Thyroid gland (tissue), 4 donors: ENCODE measurements at places on chromosomes 7 and 10.

- no peak for DNase-seq
Observed at GRCh38 chr10:75814014-75814413, 382.6 kb downstream of the LRMDA start.

GRCh38 chr10:84798312-84798711, 469.9 kb downstream of the CCSER2 start:
- DNase-seq, result no peak

GRCh38 chr7:153475239-153475638, 577.0 kb upstream of the DPP6 start:
- no peak for DNase-seq

GRCh38 chr7:20795881-20796280, 9.2 kb upstream of the SP8 start:
- no peak for DNase-seq

GRCh38 chr10:62691336-62691735, 113.2 kb upstream of the ADO start:
- no peak for DNase-seq

DNA sequence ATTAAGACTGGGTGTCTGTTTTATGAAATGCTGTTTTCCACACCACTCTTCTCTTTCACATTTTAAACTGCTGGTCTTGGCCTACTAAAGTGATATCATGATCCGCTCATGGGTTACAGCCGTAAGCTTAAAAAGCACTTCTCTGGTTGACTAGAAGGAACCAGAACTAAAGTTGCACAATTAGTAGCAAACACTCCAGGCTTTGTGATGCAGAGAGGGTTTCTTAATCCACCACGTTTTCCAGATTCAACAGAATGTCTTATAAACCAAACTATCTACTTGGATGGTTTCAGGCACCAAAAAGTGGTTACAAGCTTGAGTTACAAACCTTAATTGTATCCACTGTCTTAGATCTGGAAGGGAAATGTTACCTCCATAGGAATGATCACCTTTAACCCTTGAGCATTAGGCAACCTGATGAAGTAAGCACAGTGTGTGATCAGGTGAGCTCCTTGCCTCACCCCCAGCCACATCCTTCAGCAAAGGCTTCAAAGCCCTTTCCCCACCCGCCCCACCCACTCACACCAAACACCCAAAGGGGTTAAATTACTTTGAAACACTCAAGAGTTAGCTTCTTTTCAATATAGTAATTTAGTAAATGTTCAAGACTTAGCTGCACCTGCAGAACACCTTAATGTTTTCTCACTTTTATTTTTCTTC, 3.5 kb downstream of the ELMO1 start:
- DNase-seq, result peak; percentile 31

DNA sequence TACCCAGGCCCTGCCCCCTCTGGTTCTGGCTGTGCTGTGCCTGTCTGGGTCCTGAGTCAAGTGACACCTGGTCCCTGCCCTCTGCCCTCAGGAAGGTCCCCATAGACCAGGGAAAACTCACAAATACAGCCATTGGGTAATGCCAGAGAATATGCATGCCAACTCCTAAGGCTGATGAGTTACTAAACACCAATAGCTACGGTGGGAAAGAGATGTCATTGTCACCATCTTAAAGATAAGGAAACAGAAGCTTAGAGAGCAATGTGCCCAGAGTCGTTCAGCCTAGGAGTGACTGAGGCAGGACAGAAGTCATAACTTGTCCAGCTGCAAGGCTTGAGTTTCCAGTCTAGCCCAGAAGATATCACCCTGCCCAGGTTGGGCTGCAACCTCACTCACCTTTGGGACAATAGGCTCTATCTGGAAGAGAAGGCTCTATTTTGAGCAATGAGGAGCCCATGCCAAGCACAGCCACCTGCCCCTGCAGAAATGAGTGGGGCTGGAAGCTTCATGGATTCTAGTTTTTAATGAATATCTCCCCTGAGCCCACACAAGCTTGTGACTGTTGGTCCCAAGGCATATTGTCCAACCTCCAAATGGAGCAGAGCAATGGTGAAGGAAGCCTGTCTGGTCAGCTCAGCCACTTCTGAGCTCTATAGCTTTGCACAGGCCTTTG, 42.6 kb downstream of the ZNF273 start:
- no peak for DNase-seq

GRCh38 chr10:15630353-15630752, 89.4 kb downstream of the ITGA8 start:
- DNase-seq, result peak; percentile 3

DNA sequence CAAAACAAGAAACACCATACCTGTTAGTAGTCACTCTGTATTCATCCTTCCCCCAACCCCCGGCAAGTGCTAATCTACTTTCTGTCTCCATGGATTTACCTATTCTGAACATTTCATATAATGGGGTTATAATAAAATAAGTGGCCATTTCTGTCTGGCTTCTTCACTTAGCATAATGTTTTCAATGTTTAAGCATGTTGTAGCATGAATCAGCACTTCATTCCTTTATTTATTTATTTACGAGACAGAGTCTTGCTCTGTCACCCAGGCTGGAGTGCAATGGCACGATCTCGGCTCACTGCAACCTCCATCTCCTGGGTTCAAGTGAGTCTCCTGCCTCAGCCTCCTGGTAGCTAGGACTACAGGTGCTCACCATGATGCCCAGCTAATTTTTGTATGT, 69.2 kb downstream of the HIP1 start:
- DNase-seq, result no peak

GRCh38 chr7:29408841-29409243, 154.8 kb upstream of the PRR15 start:
- peak; percentile 44 for DNase-seq

DNA sequence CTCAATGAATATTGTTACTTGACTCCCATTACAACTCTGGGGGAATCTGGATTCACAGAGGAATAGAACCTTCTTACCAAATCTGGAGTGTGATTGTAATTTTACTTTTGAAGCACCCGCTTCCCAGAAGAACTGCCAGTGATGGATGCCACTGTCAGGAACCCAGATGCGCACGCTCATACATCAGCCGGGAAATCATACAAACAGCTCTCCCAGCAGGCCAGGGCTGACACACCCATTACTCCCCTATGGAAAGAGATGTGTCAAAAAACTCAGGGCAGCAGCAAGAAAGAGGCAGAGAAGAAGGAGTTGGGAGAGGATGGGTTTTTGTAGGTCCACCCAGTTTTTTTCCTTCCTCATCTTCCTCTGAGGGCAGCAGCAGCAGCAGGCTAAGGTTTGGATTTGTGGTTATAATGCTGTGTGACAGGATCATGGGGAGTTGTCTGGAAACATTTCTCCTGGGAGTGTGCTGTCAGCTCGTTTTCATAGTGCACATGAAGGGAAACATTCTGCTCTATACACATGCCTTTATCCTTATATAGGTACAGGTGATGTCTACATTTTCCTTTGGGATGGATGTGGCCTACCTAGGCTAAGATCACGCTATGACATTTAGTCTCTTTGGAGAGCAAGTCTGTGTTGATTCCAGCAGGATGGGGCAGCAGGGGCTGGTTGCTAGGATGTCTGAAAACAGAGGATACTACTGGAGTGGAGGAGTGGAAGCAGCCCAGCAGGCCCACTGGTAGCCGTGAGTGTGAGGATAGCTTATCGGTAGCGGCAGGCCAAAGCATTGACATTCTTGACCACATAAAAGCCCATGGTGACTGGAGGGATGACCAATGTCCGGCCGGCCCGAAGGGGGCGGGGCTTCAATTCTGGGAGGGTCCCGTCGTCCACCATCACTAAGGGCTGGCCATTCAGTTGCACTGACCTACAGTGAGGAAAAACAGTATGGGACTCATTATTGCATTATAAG, 12.4 kb upstream of the HPS1 start:
- no peak for DNase-seq

DNA sequence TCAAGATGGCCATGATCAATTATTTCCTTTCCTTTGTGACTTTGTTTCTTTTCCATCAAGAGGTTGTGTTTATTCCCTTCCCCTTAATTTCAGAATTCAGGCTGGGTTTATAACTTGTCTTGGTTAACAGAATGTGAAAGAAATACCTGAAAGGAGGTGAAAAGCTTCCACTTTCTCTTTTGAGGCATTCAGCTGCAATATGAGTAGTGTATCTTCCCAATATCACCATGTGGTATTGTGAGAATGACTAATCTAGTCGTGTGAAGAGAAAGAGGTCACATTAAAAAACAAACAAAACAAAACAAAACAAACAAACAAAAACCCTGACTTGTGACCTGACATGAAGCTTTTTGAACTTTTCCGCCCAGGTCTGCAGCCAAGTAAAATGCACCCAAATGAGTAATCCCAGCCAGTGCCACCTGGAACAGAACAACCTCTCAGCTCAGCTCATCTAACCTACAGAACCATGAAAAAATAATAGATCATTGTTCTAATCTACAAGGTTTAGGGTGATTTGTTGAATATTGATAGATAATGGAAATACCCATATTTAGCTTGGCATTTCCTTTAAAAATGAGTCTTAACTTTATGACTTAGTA, 70.8 kb upstream of the TEX47 start:
- DNase-seq, result no peak

DNA sequence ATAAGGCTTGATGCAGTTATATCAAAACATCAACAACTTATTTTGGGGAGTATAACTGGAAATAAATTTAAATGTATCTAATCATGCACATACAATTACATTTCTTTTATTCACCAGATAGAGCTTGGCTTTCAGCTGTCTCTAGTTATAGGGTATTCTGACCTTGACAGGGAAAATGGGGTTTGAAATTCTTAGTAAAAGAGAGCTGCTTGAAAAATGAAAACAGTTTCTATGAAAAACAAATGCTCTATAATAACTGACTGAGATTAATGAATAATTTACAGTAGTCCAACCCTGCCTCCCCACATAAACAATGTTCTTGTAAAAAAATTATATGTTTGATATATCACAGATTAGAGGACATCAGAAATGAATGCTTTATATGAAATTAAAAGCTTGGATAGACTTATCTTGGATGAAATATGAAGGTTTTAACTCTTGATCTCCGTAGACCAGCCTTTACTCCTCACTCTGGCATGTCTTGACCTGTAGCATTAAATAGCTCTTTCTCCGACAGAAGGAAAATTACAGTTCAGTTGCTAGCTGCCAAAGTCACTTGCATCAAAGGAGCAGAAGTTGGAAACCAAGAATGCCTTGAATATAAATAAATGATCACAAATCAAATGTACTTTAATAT, 32.1 kb downstream of the VWC2 start:
- DNase-seq, result no peak

- no peak for DNase-seq
Observed at GRCh38 chr10:131532291-131532690, 220.8 kb upstream of the TCERG1L start.

DNA sequence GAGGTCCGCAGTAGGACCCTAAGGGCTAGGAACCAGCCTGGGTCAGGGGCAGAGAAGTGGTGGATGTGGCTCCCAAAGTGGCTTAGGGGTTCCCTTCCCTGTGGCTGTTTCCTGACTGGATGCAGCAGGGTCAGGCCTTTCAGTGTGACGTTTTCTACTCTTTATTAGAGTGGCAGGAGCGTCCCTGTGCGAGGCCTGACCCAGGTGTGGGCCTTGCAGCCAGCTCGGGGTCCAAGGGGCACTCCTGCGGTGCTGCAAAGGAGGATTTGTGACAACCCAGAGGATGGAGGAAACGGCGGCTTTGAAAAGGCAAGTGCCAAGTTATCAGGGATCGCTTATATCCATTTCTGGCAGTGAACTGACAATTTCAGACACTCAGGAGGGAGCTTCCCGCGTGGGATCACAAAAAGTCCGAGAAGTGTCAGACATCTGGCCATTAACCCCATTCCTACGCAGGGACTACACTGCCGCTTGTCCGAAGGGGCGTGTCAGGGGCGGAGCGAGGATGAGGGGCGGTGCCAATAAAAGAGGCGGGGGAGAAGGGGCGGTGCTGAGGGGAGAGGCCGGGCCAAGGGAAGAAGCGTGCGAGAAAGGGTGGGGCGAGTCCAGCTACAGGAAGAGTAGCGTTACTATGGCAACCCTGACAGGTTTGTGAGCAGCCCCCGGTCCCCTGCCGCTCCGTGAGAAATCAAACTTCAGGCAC, 98.8 kb upstream of the ZNF722 start:
- DNase-seq, result peak; percentile 79

DNA sequence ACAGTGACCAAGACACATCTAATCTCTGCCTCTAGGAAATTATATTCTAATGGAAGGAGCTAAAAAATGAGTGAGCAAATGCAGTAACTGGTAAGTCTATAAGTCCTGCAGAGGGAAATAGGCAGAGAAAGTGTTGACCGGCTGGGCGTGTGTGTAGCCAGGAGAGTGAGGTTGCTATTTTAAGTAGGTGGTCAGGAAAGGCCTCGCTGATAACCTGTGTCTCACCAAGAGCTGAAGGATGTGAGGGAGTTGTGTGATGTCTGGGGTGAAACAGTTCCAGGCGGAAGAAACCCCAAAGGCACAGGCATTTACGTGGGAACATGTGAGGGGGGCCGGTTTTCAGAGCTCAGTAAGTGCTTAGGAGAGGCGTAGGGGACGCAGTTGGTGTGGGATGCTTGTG, 54.8 kb downstream of the BAMBI start:
- no peak for DNase-seq

DNA sequence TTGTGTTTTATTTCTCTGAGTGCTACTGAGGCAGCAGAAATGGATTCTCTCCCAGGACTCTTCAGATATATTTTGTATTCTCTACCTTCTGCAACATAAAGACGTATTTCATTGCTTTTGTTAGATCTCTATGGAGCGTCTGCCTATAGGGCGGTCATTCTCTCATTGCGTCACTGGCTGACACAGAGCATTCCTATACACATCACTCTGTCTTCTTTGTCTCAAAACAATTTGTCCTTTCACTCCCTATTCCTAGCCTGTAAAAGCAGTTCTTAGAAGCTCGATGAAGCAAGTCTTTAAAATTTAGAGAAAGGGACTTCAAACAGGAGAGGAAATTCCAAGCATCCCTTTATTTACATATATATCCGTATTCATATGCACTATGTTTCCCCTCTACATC, 120.6 kb downstream of the CPED1 start:
- no peak for DNase-seq

- DNase-seq, result peak; percentile 72
Observed at GRCh38 chr7:85186083-85186520, 754 bp downstream of the SEMA3D start.

DNA sequence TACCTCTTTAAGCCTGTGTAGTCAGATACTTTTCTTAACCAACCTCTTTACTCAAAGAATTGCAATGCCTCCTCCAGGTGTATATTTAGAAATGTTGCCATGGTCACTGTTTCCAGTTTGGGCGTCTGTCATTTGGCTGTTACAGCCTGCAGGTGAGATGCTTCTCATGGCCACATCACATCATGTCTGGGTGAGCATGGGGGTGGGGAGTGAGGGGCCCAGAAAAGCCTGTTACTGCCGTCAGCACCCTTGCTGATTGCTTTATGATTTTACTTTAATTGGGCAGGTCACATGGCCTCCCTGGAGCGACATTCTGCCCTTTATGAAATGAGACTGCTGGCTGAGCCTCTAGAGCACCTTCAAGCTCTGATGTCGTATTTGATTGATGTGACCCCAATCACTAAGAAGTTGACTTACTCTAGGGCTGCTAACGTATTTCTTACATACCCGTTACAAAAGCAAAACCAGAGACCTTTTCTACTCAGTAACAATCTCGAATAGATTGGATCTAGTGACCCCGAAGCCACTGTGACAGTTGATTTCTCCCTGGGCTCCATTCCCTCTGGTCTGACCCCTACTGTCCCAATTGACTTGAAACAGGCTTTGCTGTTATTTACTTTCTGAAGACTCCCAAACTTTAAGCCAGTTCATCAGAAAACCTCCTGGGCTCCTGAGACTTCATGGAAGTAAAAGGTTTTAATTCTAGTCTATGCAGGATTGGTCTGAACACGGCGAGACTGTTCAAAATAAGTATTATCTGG, 60.7 kb downstream of the OTUD1 start:
- DNase-seq, result no peak
